NCI-H82 (cell line): ENCODE measurements at places on chromosomes 4 and X.
A peak's percentile ranks its signal among the peaks of the same experiment; 100 is the strongest.

DNA sequence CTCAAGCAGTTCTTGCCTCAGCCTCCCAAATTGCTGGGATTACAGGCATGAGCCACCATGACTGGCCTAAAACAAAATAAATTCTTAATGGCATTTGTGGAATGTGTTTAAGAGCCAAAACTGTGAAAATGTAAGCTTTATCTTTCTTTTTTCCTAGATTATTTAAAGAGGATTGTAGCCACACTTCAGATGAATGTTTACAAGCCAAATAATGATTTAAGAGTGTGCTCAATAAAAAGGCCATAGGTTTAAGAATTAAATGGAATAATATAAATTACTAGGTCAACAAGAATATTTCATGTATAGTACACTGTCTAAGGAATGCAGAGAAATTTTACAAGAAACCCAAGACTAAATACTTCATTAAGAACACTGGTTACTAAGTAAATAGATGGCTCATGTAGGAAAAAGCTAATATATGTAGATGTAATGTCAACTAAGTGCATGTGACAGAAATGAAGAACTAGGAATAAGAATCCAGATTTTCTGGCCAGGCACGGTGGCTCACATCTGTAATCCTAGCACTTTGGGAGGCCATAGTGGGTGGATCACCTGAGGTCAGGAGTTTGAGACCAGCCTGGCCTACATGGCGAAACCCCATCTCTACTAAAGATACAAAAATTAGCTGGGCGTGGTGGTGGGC is 21.3 kb upstream of the UGDH start:
- DNase-seq: no peak

- no peak for DNase-seq
These were observed 590.9 kb downstream of the ARAP2 start for GRCh38 chr4:35653451-35653850.

- no peak for DNase-seq
These were observed 5.4 kb upstream of the SHOX start for GRCh38 chrX:625137-625691.

GRCh38 chr4:25816591-25817058 is 46.2 kb downstream of the SEL1L3 start:
- no peak for DNase-seq

DNA sequence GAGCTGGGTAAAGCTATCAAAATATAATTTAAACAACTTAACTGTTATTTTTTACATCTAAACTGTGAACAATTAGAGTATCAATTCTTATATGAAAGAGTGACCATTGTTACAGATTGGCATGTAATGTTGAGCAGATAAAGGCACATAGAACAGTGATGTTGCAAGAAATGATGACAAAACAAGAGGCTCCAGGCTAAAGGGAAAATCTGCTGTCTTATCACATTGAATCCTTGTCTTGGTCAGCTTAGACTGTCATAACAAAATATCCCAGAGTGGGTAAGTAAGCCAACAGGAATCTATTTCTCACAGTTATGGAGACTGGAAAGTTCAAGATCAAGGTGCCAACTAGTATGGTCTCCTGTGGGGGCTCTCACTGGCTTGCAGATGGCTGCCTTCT is 154.1 kb upstream of the PPP3CA start:
- DNase-seq: no peak

DNA sequence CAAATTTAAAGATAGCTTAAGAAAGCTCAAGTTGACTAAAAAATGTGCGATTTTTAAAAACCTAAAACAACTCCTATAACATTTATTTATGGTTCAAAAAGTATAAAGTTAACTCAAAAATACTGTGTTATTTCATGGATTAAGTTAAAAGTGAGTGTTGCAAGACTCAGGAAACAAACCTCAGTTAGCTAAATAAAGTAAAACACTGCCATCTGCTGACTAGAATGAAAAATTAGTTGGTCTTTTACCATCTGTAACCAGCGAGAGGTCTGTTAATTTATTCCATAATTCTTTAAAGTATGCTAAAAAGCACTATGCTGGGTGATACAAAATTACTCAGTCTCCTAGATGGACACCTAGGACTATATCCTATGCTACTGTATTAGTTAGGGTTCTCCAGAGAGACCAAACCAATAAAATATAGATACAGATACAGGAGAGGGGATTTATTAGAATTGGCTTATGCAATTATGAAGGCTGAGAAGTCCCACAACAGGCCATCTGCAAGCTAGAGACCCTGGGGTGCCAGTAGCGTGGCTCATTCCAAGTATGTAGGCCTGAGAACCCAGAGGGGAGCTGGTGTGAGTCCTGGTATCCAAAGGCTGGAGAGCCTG is 4.9 kb upstream of the WDFY3 start:
- DNase-seq: peak; percentile 62

DNA sequence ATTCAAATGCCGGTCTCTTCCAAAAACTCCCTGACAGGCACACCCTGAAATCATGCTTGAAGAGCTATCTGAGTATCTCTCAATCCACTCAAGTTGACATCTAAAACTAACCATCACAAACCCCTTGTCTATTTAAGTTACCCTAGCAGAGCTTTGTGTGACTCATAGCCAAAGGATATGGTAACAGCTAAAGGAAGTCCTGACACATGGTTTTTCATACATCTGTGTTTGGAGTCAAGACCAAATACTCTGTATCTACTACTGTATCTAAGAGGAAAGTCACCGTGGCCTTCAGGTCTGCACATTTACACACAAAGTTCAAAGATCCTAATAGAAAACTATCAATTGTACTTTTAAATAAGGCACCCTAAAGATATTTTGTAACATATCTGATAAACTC is 239.6 kb upstream of the VCX start:
- no peak for DNase-seq

- no peak for DNase-seq
These were observed 25.6 kb upstream of the MSMO1 start for GRCh38 chr4:165301833-165302232.

DNA sequence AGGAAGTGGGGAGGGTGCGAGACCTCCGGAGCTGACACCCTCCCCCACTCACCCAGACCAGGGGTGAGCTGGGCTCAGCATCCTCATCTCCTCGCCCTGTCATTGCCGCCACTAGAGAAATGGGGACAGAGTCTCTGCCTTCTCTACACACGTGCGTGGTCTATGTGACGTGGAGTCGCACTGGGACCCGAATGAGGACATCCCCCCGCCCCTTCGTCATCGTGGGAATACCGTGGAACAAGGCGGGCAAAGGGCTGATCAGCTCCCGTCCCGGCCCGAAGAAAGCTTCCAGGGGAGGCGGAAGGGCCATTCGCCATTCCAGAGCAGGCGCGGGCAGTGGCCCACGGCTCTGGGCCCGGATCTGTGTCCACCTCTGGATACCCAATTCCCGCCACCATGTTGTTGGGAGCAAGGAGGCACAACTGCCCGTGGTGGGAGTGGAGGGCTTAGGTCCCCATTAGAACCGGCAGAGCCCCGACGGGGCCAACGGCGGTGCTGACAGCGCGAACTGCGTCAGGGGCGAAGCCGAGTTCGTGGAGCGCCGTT is 12.0 kb downstream of the HMX1 start:
- DNase-seq: no peak

DNA sequence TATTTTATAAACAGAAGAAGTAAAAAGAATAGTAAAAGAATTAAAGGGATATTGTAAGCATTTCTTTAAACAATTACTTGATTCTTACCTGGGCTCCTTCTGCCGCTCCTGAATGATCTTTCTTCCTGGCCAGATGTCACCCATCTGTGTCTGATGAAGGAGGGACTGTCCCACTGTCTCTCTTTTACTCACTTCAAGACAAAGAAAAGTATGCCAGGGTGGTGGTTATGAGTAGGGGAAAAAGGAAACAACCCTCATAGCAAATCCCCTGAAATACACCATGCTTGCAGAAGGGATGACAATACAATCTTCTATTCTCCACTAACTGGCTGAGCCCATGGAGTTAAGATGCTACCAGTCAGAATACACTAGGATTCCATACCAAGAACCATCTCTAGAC is 31.1 kb downstream of the SYTL4 start:
- no peak for DNase-seq

DNA sequence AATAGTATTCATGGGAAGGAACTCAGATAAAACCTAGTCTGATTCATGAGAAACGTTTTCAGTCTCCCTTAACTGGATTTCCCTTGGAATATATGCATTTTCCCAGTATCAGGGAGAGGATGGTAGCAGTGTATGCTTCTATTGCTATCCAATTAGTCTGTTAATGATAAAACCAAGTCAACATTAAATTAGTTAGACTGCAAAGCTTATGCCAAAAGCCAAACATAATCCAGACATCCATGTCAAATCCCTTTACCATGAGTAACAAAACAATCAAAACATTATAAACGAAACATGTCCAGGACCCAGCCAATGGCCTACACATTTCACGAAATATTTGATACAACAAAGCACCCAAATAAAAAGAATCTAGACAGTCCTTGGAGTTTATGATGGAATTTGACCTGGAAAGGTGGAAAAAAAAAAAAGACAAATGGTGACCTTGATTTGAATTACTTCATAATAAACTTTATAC is 34.5 kb upstream of the VEGFD start:
- DNase-seq: peak; percentile 58

DNA sequence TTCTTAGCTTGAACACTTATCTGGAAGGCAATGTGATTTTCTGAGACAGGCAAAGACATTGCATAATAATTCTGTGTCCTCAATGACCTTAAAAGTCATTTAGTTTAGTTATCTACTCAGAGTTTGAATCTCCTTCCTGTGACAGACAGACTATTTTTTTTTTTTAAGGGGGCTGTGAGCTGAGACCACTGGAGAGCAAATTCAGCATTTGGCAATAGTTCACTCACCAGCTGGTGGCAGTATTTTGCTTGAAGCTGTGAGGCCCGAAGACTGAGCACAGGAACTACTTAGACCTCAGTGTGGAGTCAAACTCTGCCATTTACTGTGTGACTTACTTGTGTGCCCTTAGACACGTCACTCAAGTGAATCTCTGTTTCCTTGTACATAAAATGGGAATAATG is 22.9 kb upstream of the CPE start:
- peak; percentile 80 for DNase-seq

GRCh38 chr4:56762484-56763250 is 58.8 kb downstream of the SPINK2 start:
- no peak for DNase-seq

DNA sequence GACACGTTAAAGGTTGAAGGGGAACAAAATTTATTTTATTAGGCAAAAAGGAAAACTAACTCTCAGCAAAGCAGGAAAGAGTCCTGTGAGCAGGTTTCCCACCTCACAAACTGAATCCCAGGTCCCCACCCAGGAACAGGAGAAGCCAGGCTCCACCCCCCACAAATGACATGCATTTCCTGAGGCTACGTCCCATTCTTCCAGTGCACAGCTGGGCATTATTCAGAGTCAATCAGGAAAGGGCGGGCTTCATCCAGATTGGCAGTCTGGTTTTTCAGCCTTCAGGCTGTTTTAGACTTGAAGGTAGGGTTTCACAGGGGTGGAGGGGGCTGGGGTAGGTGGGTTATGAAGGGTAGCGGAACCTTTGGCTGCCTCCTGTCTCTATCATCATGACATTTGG is 11.9 kb upstream of the ASIC5 start:
- peak; percentile 2 for DNase-seq

DNA sequence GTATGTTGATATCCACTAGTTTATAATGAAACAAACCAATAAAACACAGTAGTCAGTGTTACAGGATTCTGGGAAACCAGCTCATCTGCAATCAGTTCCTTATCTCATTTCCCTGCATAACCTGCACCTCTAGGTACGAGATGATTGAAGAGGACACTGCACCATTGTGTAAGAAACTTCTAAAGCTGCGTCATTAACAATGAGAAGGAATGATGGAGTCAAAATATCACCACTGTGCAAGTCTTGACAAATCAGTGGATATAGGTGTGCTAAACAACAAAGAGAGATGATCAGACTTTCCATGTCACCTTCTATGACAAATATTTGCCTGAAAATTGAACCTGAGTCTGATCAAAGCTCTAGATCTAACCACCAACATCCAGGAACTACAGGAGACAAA is 40.7 kb upstream of the DHX15 start:
- no peak for DNase-seq

DNA sequence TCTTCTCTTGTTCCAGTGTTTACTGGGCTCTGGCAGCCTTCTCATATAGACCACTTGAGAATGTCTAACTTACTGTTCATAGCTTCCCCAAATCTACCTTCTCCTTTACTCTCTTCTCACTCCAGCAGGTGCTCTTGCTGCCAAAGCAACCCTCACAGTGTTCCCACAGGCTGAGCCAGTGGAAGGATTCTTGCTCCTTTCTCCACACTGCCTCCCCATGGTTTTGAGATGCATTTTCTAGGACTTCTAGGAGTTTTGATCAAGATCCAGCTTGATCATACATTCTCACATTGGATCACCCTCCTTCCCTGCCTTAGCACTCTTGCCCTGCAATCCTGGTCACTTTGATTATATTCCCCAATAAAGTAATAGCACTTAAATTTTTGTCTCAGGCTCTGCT is 230.8 kb downstream of the TMEM47 start:
- peak; percentile 2 for DNase-seq

DNA sequence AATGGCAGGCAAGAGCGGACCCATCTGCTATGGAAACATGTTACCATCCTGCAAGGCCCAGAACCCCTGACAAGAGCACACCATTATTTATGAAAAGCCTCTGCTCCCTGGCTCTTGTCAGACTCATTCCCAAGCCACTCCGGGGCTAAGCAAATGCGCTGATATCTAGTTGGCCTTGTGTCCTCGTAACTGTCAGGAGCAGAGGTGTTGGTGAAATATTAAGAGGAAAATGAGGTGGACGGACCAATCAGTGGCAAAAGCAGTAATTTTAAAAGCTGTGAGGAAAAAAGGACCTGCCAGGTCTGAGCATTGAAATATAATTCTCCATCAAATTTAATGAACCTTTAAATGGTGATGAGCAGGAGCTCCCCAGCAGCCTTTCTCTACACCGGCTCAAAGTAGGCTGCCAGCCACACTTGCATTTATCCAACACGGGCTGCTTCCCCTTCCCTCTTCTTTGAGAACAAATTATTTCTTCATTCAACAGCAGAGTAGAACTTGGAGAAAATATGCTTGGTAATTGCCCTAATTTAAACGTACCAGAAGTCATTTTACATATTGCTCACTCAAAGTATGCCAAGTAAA is 214.3 kb downstream of the RASL11B start:
- DNase-seq: no peak

DNA sequence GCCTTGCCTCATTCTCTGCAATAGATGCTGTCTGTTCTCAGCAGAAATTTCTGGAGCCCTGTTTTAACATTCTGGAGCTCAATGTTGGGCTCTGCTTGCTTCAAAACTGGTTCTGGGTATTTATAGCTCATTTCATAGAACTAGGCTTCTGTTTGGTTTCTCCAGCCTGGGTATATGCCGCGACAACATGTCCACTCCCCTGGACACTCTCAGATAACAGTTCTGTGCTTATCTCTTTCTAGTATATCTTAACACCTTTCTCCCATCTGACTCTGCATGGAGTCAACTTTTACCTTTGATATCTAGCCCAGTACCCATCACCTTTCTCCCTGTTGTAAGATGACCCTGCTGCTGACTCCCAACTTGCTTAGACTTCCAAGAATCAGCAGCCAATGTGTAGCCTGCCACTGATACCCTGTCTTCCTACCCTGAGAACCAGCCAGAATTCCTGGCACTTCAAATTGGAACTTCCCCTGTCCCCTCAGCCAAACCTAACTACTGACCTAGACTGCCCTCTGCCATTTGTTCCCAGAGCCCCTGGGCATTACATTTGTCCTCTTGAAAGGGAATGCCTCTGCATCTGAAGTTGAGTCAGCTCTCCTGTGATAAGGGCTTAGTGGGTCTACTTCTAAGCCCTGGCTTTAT is 20.6 kb downstream of the PAGE1 start:
- no peak for DNase-seq
